Activated T-helper 1 cell treated with anti-CD3 and anti-CD28 coated beads, Interleukin-2, amount 50 U/mL, for 16 hours (primary cell): ENCODE measurements at places on chromosomes 16 and 17.

DNA sequence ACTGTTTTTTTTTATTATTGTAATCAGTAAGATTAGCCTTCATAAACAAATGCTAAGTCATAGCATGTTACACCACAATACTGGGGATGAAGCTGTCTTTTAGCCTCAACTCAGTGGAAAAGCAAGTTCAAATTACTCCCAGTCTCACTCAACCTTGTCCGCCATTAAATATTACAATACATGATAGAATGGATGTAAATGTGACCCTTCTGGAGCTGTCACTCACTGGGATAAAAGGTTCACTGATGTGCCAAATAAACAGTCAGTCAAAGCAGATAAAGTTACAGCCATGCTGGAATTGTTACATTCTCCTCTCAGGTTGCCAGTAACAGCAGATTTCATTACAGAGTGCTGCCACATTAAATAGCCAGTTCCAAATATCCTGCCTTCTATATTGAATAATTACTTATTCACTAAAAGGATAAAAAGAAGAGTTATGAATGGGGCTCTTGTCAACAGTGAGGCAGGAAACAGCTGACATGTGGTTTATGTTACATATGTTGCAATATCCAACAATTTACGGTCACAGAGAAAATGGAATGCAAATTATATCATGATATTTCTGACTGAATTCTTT, 53.4 kb downstream of the BRIP1 start:
- no peak for DNase-seq

DNA sequence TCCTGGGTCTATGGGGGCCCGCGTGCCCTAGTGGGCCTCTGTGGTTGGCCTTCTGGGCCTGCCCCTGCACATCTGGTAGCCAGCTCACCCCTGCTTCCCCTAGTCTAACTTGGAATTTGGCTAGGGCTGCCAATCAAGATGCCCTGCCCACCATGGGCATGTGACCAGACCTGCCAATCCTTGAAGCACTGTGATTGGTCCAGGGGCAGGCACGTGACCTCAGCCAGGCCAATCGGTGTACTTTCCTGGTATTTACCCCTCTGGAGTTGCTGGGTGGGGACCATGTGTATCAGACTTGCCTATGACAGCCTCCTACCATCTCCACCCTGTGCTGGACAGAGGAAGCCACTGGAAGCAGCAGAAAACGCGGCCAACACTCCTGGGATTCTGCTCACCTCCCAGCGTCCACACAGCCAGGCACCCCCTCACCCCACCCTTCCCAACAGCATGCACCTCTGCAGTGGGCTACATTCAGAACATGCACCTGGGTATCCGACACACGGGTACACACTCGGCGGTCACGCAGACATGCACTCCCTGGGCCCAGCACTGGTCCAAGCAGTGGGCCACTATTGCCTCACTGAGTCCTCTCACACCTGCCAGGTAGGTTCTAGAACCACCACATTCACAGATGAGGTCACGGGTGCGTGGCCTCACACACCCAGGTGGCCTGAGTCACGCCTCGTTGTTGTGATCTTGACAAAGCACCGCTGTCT, 96.9 kb downstream of the RBFOX3 start:
- no peak for DNase-seq

- no peak for DNase-seq
Measured at GRCh38 chr16:70714581-70715054, 28.8 kb upstream of the MTSS2 start.

- DNase-seq = no peak
Measured at GRCh38 chr16:68093816-68094613, 8.8 kb downstream of the NFATC3 start.

GRCh38 chr16:88883117-88883895, 16.8 kb upstream of the PABPN1L start:
- no peak for DNase-seq

- DNase-seq = no peak
Measured at GRCh38 chr16:14399378-14400284, 230.4 kb downstream of the PARN start.

- no peak for DNase-seq
Measured at GRCh38 chr17:72117535-72118334, 3.1 kb upstream of the SOX9 start.

GRCh38 chr17:55722742-55723487, at the start of gene TMEM100:
Gene TMEM100 (minus strand): TSS chr17:55722864. CDS start chr17:55721070, 1,794 bp downstream.
- DNase-seq = no peak

DNA sequence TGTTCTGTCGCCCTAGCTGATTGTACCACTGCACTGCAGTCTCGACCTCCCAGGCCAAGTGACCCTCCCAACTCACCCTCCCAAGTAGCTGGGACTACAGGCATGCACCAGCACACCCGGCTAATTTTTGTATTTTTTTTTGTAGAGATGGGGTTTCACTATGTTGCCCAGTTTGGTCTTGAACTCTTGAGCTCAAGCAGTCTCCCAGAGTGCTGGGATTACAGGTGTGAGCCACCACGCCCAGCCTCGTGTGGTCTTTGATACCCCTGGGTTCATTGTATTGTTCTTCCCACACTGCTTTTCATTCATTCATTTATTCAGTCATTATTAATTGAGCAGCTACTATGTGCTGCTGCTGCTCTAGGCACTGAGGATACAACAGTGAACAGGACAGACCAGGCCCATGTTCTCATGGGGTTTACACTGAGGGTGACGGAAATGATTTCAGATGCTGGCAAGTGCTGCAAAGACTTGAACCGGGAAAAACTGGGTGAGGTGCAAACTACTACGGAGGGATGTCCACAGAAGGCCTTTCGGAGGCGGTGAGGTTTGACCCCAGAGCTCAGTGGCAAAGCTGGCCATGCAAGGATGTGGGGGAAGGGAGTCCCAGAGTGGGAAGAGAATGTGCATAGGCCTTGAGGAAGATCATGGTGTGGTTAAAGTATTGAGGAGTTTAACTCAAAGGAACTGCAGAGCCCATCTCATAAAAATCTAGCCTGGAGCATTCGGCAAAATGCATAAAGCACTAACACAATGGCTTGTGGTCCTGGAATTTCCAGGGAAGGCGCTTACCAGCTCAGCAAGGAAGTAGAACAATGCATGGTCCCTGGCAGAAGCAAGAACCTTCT, 10.9 kb downstream of the ABCC1 start:
- no peak for DNase-seq

DNA sequence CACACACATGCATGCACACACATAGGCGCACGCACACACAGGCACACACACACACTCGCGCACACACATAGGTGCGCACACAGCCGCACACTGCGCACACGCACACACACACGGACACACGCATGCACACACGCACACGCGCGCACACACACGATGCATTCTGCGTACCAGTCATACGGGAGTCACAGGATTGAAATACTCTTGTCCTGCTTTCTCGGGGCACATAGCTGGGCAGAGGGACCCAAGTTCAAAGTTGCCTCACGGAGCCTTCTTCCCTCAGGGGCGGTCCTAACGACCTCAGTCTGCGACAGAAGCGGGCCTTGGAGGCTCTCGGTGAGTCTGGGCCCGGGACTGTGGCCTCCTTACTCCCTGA, 56.0 kb downstream of the MRM1 start:
- DNase-seq = no peak

- no peak for DNase-seq
Measured at GRCh38 chr17:63140255-63140654, 174.2 kb downstream of the TANC2 start.

DNA sequence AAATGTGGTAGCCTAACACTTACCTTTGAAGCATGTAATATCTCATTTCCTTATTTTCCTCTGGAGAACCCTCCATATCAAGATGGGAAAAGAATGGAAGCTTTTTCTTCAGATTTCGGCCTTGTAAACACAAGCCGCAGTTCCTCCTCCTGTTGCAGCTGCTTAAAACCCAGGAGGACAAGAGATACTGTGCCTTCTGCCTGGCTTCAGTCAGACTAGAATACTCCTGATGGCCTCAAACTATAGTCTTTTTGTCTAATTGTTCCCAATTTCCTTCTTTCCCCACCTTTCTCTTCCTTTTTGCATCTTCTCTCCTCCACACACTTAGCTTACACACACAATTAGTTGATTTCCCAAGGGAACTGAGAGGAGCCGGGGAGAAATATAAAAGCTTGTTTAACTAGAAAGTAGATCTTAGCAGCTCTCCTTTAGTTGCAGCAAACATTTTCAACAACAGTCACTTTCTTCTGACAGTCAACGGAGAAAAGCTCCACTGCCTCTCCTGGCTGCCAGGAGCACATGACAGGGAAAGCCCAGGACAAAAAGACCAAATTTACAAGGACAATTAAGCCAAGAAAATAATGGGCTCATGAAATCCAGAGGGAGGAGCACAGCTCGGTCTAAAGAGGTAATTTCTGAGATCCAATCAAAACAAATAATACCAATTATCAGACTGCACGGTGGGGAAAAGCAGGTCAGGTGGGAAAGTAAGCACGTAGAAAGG, 76.4 kb upstream of the C17orf78 start:
- DNase-seq = no peak

DNA sequence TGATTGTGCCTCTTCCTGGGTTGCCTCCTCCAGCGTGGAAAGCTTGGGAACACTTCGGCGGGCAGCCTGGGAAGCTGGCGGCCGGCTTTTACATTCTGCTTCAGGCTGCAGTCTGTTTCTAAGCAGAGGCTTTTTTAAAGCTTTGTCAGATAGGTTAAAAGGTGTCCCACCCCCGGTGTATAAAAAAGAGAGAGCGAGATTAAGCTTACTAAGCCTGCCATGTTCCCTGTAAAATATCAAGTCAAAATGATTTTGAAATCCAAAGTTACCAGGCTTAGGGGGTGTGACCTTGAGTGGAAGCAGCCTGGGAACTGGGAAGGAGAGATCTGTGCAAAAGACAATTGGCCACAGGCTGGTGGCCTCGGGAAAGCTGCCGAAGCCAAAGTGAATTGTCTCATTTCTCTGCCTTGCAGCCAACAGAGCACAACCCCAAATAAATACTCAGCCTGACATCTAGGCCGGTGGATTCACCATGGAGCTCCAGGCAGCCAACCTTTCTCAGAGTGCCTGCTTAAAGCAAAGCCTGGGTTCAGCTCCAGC, 254.5 kb downstream of the FTO start:
- DNase-seq = no peak

- no peak for DNase-seq
Measured at GRCh38 chr16:88694221-88695087, 8.1 kb upstream of the SNAI3 start.

GRCh38 chr17:39965017-39965699, 2.4 kb downstream of the GSDMA start:
- DNase-seq = no peak

- DNase-seq = peak; percentile 50
Measured at GRCh38 chr17:76725580-76726230, 701 bp downstream of the JMJD6 start.

GRCh38 chr17:74135391-74136167, 67.9 kb upstream of the RPL38 start:
- no peak for DNase-seq

DNA sequence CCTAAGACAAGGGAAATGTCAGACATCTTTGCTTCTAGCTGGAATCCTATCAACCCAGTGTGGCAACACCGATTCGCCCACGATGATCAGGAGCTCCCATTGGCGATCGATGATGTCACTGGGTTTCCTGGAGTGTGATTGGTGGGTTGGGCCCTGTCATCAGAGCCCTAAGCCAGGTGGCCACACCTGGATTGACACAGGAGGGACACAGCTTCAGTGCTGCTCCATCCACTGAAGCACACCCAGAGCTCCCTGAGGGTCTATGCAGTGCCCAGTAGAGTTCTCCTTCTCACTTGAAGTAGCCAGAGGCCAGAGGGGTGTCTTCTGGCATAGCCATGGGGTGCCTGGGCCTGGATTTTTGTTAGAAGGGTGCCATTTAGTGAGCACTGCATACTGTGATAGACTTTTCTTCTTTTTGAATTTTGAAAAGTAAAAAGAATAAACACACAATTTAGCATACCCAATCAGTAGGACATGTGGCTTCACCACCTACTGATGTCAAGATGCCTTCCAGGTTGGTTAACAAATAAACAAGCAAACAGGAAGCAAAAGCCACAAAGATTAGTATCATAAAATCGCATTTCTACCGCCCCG, 77.6 kb downstream of the CMIP start:
- no peak for DNase-seq

DNA sequence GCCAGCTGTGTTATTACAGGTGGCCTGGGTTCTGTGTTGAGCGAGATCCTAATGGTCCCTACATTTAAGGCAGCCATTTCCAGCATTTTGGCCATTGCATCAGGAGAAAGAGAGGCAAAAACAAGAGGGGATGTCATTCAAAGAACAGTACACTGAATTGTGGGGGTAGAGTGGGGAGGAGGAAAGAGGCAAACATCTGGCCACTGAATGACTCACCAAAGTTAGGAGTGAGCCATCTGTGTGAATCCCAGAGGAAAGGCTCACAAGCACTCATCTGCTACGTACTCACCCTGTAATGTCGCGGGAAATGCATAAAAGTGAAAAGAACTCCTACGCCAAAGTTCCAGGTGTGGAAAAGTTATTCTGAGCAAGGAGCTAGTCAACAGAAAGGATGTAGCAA, 16.7 kb downstream of the KRABD2 start:
- DNase-seq = no peak

DNA sequence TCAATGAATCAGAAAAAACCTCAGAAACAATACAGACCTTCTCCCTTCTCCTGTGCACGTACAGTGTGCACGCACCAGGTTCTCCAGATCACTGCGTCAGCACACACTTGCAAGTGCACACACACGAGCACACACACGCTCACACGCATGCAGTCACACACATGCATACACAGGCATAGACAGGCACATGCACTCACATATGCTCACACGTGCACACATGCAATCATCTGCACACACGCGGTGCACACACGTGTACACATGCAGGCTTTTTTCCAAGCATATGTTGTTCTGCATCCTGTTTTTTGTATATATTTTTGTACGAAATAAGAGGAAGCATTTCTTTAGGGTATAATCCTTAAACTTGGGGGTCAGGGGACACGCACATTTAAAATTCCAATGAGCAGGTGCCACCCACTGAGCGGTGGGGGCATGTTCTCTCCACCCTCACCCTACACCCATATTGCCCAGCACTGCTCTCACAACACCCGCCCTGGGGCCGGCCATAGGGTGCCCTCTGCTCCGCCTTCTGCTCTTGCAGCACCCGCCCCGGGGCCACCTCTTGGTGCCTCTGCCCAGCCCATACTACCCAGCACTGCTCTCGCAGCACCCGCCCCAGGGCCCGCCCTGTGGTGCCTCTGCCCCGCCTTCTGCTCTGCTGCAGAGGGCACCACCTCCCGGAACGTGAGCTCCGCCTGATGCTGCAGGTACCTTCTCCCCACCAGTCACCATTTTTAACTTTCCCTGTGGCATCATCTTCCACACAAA, 20.9 kb downstream of the KLHDC4 start:
- no peak for DNase-seq

GRCh38 chr16:84410361-84411138, 42.2 kb downstream of the ATP2C2 start:
- no peak for DNase-seq

GRCh38 chr17:7216242-7217112, 3.2 kb downstream of the DLG4 start:
- no peak for DNase-seq

- DNase-seq = no peak
Measured at GRCh38 chr16:57892447-57893096, 78.4 kb downstream of the CNGB1 start.

- no peak for DNase-seq
Measured at GRCh38 chr16:78091419-78091818, 8.0 kb upstream of the WWOX start.
